ENCODE measurements at places on chromosomes 7 and 10.

GRCh38 chr7:112784603-112785002 lies 5.6 kb downstream of the TMEM168 start:
- DNase-seq: no peak

GRCh38 chr10:78515038-78515872 lies 481.6 kb downstream of the RPS24 start:
- DNase-seq: no peak

DNA sequence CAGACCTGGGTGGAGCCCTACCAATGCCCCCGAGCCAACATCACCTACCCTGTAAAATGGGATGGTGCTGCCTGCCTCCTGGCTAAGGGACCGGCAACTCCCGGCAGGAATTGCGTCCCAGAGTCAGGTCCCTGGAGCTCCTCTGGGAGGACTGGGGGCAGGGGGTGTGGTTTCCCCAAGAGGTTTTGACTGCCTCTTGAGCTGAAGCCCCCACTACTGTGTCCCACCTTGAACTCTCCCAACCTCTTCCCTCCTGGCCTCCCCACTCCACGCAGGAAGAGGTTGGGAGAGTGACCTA lies 1.3 kb downstream of the SH2B2 start:
- no peak for DNase-seq

- DNase-seq: no peak
Observed at GRCh38 chr7:128029405-128029995, 1.7 kb downstream of the LRRC4 start.

- DNase-seq: no peak
Observed at GRCh38 chr10:74361678-74362077, 210.7 kb downstream of the ADK start.

- no peak for DNase-seq
Observed at GRCh38 chr7:70156057-70156456, 557.8 kb downstream of the AUTS2 start.

Measured in CD4-positive, alpha-beta T cell treated with Interleukin-1 beta for 1 hour (primary cell).